ENCODE measurements at places on chromosomes 4 and X. TPM values are rescaled to one million over a fixed set of nuclear protein-coding genes. Genes with fewer than 3 reads are reported as not detected.

DNA sequence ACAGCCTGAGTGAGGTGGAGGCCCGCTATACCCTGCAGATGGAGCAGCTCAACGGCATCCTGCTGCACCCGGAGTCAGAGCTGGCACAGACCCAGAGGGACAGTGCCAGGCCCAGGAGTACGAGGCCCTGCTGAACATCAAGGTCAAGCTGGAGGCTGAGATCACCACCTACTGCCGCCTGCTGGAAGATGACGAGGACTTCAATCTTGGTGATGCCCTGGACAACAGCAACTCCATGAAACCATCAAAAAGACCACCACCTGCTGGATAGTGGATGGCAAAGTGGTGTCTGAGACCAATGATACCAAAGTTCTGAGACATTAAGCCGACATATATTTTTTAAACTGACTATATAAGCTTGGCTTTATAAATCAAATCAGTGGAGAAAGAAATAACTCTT lies 73.3 kb upstream of the HHIP start:
- no peak for DNase-seq
- no peaks in the 10 kb centered on the region for H3K27me3 ChIP-seq
- no peaks in the 10 kb centered on the region for H3K4me1 ChIP-seq
- no peaks in the 10 kb centered on the region for H3K36me3 ChIP-seq

DNA sequence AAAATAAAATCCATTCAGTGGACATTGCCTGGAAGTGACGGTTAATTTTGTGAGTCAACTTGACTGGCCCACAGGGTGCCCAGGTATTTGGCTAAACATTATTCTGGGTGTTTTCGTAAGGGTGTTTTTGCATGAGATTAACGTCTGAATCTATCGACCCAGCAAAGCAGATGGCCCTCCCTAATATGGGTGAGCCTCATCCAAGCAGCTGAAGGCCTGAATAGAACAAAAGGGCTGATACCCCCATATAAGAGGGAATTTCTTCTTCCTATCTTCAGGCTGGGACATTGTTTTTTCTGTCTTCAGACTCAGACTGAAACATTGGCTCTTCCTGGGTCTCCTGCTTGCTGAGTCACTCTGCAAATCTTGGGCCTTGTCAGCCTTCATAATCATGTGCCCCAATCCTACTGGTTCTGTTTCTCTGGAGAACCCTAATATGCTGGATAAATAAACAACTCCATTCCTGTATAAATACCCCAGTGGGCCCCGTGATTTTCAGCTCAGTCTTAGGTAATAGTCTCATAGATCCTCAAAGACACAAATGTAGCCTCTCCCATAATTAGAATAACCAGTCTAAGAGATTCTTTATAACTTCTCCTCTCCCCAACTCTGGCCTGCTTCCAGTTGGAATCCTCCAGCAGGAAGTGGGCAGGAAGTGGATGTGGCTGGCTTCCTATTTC lies 33.1 kb upstream of the DDX3X start:
- no peak overlapping the region for H3K4me3 ChIP-seq
- no peaks in the 10 kb centered on the region for H3K36me3 ChIP-seq
- no peaks in the 10 kb centered on the region for H3K27me3 ChIP-seq

- no peaks in the 10 kb centered on the region for H3K36me3 ChIP-seq
- H3K27me3 ChIP-seq = no peaks in the 10 kb centered on the region
- no peak for DNase-seq
- H3K27ac ChIP-seq = no peak overlapping the region
Measured at GRCh38 chr4:122689972-122690371, 42.5 kb upstream of the BBS12 start.

GRCh38 chr4:8537041-8537461 lies 43.1 kb upstream of the GPR78 start:
- peak; percentile 95 for DNase-seq
- H3K4me1 ChIP-seq = peaks cover 28% of the 10 kb centered on the region
- H3K4me3 ChIP-seq = peak overlapping the region; percentile 8
- H3K27ac ChIP-seq = peak overlapping the region; percentile 48
- H3K36me3 ChIP-seq = no peaks in the 10 kb centered on the region
- no peaks in the 10 kb centered on the region for H3K27me3 ChIP-seq

DNA sequence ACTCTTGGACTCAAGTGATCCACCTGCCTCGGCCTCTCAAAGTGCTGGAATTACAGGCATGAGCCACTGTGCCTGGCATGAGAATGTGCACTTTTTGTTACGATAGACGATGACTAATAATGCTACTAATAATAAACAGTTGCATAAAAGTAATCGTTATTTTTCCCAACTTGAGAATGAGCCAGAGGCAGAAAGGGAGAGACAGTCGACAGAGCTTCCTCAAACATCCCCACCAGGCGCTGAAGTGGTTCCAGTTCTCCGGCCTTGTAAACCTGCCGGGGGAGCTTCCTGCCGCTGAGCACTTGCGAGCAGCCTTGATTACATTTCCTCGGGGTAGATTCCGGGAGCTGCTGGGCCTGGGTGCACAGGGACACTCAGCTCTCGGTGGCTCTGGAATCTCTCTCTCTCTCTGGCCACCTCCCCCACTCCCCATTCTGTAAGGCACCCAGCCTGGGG lies 8.9 kb upstream of the HTRA3 start:
- peak; percentile 92 for DNase-seq
- H3K4me3 ChIP-seq = no peak overlapping the region
- H3K4me1 ChIP-seq = peaks cover 8% of the 10 kb centered on the region
- no peak overlapping the region for H3K27ac ChIP-seq

GRCh38 chr4:133147286-133147821 lies 1.7 kb upstream of the PCDH10 start:
- H3K27me3 ChIP-seq = peaks cover 28% of the 10 kb centered on the region
- no peak overlapping the region for H3K27ac ChIP-seq
- peaks cover 28% of the 10 kb centered on the region for H3K4me1 ChIP-seq
- H3K36me3 ChIP-seq = no peaks in the 10 kb centered on the region

DNA sequence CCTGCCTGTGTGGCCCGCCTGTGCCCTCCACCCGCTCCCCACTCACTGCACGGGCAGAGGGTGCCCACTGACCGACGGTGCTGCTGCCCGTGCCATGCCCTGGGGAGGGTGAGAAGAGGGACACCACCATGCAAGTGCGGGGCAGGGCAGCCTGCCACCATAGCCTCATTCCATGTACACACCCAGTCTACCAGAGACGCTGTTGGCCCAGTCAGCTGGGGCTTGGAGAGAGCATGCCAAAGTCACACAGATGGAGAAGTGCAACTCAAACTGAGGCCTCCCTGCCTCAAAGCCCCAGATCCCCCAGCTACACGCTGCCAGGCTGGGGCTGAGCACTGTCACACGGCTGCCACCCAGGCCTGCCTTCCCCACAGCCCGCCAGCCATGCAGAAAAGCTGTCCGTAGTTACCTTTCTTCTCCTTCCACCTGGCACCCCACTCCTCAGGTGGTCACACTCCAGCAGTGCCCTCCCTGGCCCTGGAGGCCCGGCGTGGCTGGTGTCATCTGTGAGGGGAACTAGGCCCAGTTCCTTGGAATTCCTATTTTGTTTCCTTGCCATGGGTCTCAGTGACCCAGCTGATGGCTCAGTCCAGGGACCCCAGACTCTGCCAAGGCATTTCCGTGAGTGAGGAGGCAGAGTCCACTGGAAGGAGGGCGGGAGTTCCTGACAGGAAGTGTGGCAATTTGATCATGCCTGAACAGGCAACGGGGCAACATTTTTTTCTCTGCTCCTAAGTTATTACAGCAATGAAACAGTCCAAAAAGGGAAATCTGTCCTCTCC lies at the start of gene SLC2A9:
Gene SLC2A9 (minus strand): TSS at position 627 of the 782 bp plus-strand sequence. CDS start 68 bp downstream, at position 559.
- DNase-seq = no peak

DNA sequence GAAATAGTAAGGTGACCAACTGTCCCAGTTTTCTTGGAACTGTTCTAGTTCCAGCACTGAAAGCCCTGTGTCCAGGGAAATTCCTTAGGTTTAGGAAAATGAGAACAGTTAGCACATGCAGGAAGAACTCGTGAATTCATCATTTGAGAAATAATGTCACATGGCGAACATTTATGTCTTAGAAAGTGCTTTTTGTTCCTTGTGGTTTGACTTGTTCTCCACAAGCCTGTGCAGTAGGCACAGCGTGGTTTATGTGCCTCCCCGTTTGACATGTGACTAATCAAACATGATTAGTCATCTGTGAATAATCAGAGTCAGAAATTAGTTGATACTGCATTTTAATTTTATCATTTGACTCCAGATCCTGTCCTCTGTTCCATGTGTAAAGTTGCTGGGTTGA lies 556.0 kb upstream of the CPEB2 start:
- no peaks in the 10 kb centered on the region for H3K36me3 ChIP-seq
- DNase-seq = no peak
- no peak overlapping the region for H3K4me3 ChIP-seq
- H3K4me1 ChIP-seq = no peaks in the 10 kb centered on the region
- H3K27ac ChIP-seq = no peak overlapping the region

DNA sequence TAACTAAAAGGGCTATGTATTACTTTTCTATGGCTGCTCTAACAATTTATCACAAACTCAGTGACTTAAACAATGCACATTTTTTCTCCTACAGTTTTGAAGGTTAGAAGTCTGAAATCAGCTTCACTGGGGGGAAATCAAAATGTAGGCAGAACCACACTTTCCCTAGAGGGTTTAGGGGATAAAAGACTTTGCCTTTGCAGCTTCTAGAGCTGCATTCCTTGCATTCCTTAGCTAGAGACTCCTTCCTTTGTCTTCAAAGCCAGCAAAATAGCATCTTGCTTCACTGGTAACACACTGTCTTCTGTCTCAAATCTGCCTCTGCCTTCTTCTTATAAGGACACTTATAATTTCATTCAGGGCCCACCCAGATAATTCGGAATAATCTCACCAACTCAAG lies 152.4 kb upstream of the SPIN4 start:
- no peaks in the 10 kb centered on the region for H3K36me3 ChIP-seq
- no peak overlapping the region for H3K27ac ChIP-seq
- H3K4me3 ChIP-seq = no peak overlapping the region
- peaks cover 15% of the 10 kb centered on the region for H3K4me1 ChIP-seq
- no peaks in the 10 kb centered on the region for H3K27me3 ChIP-seq

Gene TMSB15C
- 3.2 TPM for total RNA-seq

Gene NUDT9
- total RNA-seq = 10.1 TPM

Gene DMP1
- total RNA-seq = not detected

Gene PABPC5
- total RNA-seq = 3.2 TPM

Measured in osteoblast (primary cell).